Stimulated activated CD4-positive, alpha-beta T cell treated with anti-CD3 and anti-CD28 coated beads, Interleukin-4, amount 100 ng/mL, for 1 hour (primary cell): ENCODE measurements at places on chromosomes 6 and 20.

GRCh38 chr20:46767127-46767761 lies 57.8 kb downstream of the SLC2A10 start:
- DNase-seq = no peak

DNA sequence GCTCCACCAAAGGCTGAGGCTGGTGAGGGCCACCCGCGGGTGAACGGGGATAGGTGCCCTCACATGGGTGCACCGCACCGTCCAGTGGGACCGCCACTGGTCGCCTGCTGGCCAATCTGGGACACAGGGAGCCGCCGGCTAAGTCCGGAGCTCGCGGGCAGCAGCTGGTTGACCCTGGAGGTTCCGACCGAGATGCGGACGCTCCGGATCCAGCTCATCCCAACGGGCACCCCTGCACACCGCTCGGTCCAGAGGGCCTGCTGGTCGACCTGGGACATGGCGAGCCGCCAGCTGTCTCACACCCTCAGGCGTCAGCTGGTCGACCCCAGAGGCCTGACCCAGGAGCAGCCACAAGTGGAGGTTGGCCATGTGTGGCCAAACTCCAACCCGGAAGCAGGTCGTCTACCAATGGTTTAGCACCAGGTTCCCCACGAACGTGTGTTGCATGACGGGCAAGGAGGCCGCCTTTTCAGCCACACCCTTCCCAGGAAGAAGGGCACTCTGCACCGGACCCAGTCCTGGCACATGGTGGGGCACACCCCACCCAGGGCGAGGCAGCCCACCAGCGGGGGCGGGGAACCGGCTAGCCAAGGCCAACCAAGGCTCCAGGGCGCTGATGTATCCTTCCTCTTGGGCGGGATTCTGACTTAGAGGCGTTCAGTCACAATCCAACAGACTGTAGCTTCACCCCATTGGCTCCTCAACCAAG lies 746.0 kb upstream of the DEFB115 start:
- DNase-seq = no peak

DNA sequence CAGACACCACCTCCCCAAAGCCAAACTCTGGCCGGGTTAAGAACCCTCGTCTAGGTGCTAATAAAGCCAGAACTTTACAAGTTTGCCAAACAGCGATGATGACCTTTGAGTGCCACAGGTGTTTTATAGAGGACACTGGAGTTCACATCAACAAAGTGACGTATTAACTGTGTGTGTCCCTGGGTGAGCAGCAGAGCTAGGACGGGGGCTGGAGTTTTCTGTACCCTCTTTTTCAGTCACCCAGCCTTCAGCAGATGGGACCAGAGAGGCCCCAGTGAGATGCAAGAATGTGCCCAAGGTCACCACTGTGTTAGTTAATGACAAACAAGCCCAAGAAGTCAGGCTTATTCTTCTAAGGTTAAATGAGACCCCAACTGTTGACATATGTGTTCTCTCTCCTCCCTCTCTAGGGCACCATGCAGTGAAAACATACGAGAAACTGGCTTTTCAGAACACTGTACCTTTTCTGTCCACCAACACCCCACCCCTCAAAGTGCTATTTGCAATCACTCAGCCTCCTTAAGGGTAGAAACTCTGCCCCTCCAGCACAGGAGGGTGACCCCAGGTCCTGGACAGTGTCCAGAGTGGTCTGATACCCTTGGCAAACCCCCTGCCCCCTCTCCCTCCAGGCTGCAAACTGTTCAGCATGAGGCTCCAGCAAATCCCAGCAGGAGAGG lies 5.2 kb downstream of the SDC4 start:
- DNase-seq = no peak

GRCh38 chr6:28137505-28137981 lies 4.1 kb upstream of the ZKSCAN8 start:
- DNase-seq = no peak

DNA sequence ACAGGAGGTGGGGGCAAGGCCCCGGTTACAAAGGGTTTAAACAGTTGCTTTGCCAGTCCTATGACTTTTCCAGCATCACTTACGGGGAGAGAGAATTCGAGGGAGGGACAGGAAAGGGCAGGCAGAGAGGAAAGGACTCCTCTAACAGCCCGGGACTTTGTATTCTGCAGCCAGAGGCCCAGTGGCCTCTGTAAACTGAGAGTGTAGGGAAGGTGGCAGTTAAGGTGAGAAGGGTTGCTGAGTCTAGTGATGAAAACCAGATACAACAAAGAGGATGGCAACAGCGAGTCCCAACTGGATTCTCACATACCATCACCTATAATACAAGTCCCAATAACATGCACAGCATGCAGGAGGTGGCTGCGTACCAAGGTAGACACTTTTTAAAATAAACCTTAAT lies 13.5 kb downstream of the PLAGL2 start:
- no peak for DNase-seq

DNA sequence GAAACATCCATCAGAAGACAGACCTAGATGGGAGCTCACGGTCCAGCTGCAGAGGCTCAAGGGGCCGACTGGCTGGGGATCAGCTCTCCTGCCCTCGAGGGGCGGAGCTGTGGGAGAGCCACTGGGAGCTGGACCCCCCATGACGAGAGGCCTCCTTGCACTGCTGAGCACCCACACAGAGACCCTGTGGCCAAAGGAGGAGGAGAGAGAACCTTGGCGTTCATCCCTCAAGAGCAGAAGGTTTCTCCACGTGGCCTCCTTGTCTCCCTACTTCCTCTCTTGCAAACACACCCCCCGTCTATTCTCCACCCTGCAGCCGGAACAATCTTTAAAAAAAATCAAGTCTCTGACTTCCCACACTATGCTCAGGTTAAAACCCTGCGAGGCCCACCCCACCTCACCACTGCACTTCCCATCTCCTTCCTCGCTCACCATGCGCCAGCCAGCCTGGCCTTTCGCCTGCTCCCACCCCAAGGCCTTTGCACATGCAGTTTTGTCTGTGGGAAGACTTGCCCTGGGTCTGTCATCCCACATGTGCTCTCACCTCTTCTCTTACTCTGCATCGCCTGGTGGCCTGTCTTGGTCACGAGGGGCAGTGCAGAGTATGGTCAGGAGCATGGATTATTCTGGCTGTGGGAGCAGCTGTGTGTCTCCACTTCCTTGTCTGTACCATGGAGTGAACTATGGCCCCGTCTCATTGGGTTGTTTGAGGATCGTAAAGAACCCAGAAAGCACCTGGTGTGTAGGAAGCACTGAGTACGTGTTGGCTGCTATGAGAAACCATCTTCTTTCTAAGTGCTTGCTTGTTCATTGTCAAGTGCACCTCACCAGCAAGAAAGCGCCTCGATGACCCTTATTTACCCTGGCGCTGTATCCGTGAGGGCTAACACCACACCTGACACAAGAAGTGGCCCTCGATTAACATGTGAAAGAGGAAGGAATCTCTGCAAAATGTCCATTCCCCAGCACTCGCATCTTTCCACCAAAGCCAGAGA lies 32.9 kb downstream of the PMEPA1 start:
- no peak for DNase-seq

- no peak for DNase-seq
Observed at GRCh38 chr6:21085211-21085610, 508.3 kb upstream of the SOX4 start.

DNA sequence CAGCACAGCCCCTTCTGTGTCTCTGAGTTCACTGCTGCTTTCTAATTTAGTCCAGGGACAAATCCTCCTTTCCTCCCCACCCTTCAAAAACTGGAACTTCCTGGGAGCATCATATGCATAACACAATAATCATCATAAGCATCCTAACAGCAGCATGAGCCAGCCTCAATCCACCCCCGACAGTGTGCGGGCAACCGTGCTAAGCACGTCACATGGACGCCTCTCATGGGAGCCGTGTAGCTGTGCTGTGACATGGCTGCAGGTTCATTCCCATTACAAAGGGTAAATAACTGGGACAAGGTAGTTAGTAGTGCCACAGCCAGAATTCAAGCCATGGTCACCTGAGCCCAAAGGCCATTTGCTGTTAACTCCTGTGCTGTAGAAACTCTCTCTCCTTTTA lies 24.5 kb upstream of the ULBP3 start:
- DNase-seq = no peak

GRCh38 chr6:3081960-3082359 lies 13.7 kb downstream of the RIPK1 start:
- no peak for DNase-seq
